Right renal pelvis (tissue), 4 donors: ENCODE measurements at places on chromosomes 16 and 17. TPM values are rescaled to one million over a fixed set of nuclear protein-coding genes. Genes with fewer than 3 reads are reported as not detected.

DNA sequence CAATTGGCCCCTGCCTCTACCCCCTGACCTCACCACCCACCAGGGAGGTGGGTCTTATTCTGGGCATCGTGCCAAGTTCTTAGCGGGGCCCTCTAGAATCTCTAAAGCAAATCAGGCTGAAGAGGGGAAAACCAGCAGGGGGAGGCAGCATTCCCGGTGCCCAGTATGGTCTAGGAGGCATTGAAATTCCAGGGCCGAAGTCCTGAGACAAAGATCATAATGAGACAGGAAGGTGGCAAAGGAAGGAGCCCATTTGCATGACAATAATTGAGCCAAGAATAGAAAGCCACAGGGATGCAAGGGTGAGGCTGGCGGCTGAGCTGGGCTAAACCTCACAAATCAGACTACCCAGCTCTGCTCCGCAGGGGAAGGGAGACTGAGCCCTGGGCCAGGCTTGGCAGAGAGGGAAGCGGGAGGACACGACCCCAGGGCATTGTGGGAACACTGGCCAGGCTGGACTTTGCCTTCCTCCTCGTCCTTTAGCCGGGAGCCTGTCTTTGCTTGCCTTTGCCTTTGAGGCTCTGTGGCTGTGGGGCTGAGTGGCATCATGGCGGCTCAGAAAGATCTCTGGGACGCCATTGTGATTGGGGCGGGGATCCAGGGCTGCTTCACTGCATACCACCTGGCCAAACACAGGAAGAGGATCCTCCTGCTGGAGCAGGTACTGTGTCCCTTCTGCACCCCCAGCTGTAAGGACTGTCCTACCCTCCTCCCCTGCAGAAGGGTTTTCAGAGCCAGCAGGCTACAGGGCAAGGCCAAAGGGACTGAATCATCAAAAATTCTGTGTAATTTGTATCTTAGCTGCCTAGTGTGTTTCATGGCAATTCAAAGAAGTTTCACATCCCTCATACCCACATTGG, at the start of gene PIPOX:
PIPOX (plus strand) TSS at position 463 of the 860 bp plus-strand sequence; CDS start at position 548, 85 bp downstream.
- DNase-seq = peak; percentile 36

GRCh38 chr17:63331301-63332061, 114.6 kb downstream of the CYB561 start:
- no peak for DNase-seq

- no peak for DNase-seq
Observed at GRCh38 chr17:34375426-34375997, 12.5 kb upstream of the CCL1 start.

GRCh38 chr17:73986641-73987177, 216.8 kb upstream of the RPL38 start:
- no peak for DNase-seq

GRCh38 chr17:37674511-37674910, 31.3 kb upstream of the DDX52 start:
- no peak for DNase-seq

DNA sequence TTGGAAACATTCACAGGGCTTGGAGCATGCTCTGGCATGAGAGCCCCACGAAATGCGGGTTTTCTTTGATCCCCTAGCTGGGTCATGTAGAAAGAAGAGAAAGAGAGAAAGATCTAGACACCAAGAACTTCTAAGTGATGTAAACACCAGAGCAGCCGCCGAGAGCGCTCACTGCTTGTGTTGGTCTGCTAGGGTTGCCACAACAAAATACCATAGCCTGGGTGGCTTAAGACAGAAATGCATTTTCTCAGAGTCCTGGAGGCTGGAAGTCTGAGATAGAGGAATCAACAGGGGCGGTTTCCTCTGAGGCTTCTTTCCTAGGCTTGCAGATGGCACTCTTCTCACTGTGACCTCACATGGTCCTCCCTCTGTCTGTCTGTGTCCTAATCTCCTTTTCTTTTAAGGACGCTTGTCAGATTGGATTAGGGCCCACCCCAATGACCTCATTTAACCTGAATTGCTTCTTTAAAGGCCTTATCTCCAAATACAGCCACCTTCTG, 139.5 kb downstream of the CYLD start:
- DNase-seq = no peak

DNA sequence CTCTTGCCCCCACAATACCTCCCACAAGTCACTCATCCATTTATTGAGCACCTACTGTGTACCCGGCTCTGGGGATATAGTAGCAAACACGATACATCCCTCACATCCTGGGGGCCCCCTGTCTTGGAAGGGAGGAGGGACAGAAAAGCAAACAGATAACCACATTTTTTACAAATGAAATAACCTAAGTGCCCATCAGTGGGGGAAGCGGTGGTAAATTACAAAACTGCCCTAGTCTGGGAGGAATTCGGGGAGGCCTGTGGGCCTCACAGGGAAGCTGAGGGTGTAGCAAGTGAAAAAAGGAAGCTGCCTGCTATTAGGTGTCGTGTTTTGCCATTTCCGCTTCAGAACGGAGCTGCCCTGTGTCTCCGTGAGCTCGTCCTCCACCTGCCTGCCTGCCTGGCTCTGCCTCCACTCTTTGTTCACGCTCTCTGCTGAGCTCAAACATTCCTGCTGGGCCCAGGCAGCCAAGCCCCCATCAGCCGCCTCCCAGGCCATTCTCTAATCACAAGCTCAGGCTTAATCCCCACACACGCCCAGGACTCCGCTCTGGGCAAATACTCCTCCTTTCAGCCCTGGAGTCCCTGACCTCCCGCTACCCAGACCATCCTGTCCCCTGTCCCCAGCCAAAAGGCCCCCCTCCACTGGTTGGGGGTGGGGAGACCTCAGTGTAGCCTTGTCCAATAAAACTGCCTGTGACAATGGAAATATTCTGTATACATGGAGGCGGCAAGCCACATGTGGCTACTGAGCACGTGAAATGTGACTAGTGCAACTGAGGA, 10.2 kb upstream of the SEC14L5 start:
- DNase-seq = no peak

DNA sequence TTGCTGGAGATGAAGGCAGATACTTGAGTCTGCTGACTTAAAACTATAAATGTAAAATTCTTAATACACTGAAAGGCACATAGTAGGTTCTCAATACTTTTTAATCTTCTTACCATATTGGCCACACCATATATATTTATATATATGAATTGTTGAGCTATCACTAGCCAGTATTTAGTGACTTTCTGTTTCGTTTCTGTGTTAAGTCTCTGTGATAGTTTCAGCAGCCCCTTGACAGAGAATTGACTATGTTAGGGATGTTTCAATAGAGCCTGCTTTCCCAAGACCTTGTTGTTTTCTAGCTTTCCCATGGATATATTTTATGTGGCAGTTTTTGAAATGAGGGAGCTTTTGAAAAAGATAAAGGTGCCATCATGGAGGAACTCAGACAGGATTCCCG, 206.5 kb upstream of the GOT2 start:
- no peak for DNase-seq

DNA sequence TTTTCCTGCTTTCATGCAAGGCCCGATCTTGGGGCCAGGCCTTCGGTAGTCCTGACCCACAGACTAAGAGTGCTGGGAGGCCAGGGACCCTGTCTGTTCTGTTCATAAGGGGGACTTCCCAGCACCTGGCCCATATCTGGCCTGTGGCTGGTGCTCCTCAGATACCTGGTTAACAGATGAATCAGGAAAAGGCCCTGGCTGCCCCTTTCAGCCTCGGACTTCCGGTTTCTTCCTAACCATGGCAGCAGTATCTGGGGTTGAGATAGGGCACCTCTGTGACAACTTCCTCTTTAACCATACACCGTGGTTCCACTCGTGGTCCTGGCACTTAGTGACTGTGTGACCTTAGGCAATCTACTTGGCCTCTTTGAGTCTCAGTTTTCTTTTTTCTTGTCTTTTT, 18.4 kb downstream of the PLCG2 start:
- no peak for DNase-seq

DNA sequence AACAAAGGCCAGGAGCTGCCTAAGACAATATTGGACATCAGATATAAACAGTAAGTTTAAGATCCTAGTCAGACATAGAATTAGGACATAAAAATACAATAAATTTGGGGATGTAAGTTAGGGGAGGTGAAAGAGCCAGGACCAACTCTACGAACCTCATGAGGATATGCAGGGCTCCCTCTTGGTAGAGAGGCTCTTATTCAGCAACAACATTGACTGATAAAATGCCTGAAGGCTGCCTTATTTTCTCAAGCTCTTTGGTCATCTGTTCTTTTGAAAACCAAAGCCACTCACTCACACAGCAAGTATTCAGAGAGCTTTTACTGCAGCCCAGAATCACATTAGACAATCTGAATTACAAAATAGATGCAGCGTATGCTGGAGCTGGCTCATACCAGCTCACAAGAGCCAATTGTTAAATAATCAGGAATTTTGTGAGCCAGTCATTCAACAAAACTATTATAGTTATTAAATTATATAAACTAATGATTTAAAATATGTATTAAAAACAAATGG, 108.6 kb upstream of the CLEC3A start:
- no peak for DNase-seq

DNA sequence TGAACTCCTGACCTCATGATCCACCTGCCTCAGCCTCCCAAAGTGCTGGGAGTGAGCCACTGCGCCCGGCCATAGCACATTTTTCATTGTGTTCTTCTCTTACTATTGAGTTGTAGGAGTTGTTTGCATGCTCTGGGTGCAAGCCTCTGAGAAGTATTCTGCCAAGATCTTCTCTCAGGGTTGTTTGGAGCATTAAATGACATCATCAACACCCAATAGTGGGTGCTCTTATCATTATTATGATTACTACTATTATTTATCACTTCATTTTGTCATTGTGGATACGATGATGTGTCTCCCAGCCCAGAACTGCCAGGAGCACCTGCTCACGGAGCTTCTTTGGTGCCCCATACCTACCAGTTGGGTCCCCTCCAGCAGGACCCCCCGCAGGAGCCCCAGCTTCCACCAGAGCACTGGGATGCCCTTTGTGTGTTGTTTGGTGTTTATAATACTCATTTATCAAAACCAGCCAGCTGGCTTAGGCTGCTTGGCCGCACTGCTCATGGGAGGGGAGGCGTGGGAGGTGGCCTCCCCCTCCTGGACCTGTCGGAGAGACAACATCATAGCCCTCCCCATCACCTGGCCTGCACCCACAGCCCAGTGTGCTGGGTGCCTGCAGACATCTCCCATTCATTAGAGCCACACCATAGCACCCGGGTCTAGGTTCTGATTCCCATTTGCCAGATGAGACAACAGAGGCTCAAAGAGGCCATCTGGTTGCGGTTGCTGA, 12.9 kb upstream of the MAP2K3 start:
- DNase-seq = no peak

DNA sequence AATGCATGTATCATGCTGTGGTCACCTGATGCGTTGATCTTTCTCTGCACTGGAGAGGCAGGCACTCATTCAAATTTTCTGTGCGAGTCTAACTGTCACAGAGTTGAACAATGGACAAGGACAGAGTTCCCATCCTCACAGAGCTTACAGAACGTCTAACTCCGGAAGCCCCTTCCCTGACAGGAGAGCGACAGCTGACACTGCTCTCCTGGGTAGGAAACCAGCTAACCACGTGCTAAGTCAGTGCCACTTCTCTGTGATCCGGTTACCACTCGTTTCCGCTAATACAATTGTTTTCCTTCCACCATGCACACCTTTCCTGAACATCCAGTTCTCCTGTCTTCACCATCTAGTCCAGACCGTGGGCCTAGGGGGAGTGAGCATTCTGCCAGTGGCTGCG, 11.3 kb downstream of the KLHDC4 start:
- DNase-seq = no peak

DNA sequence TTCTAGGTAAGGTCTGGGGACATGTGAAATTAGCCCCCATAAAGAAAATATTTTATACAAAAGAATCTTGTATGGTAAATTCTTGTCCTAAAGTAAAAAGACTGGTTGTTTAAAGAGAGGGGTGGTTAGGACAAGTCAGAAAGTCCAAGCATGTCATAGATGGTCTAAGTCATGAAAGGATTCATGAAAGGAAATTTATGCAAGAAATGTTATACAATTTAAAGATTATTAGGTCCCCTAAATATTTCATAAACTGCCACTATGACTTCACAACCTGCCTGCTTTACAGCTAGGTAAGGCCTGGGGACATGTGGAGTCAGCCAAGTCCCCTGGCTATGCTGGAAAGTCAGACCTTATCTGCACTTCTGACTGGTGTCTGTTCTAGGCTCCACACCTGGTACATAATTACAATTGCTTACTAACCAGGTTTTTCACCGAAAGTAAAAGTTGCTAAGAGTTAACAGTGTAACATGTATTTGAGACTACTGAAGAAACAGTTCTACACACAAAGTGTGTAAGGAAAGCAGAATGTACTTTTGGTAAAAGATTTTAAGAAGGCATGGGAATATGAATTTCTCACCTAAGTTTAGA, 17.0 kb downstream of the N4BP1 start:
- no peak for DNase-seq

- DNase-seq = peak; percentile 72
Observed at GRCh38 chr16:10964039-10964890, 19.9 kb downstream of the CLEC16A start.

DNA sequence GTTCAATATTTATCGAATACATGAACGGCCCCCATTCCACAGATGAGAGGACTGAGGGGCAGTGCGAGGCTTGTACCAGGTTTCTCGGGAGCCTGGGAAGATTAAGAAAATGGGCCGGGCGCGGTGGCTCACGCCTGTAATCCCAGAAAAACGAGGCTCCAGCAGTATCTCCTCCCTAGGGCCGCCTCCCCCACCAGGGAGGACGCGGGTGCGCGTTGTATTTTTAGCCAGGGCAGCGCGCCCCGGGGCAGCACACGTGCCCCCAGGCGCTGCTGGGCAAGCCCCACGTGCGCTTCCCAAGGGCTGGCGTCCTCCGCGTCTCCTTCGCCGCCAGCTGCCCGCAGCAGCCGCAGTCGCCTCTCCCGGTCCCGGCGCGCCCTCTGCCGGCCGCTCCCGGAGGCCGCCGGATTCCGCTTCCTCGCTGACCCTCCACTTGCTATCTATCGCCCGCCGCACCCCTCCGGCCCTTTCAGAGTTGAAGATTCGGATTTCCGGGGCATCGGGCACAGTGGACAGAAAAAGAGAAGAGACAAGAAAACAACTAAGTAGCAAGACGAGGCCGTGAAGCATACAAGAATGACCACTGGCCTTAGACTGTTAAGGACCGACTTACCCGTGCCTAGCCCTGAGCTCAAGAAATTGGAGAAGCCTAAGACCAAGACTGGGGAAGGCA, 1.9 kb upstream of the YBX2 start:
- DNase-seq = no peak

DNA sequence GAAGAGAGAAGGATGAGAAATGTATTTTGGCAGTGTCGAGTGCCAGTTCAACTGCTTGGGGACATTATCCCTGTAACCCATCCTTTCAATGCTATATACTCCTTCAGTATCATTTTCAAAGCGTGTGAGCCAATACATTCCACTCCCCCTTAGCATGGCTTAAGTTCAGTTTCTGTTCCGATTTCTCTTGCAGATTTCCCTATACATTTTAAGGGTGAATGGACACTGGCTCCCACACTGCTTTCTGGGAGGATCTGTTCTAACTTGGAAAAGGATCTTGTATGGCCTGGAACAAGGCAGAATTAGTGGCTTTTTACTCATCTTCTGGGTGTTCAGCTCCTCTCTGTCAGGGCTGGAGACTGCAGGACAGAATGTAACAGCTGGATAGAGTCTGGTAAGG, 333.8 kb downstream of the HAPSTR1 start:
- DNase-seq = no peak

Gene PIGL
- 24.9 TPM for polyA plus RNA-seq

Gene KRT12
- polyA plus RNA-seq = not detected

Gene CPPED1
- 26.2 TPM for polyA plus RNA-seq

Gene PYY
- polyA plus RNA-seq = 0.15 TPM

Gene NPIPB13
- 11.8 TPM for polyA plus RNA-seq

Gene TOX3
- polyA plus RNA-seq = 35.1 TPM

Gene FBXL16
- polyA plus RNA-seq = 0.79 TPM

Gene KRTAP4-3
- not detected for polyA plus RNA-seq

Gene SLC16A13
- 2.7 TPM for polyA plus RNA-seq

Gene SRL
- polyA plus RNA-seq = 1.2 TPM

Gene PGAP6
- polyA plus RNA-seq = 58.0 TPM

Gene NUBP1
- polyA plus RNA-seq = 37.3 TPM

Gene KRT33A
- not detected for polyA plus RNA-seq
